Activated CD8-positive, alpha-beta memory T cell treated with anti-CD3 and anti-CD28 coated beads for 1 hour (primary cell): ENCODE measurements at places on chromosomes 7 and 10.

DNA sequence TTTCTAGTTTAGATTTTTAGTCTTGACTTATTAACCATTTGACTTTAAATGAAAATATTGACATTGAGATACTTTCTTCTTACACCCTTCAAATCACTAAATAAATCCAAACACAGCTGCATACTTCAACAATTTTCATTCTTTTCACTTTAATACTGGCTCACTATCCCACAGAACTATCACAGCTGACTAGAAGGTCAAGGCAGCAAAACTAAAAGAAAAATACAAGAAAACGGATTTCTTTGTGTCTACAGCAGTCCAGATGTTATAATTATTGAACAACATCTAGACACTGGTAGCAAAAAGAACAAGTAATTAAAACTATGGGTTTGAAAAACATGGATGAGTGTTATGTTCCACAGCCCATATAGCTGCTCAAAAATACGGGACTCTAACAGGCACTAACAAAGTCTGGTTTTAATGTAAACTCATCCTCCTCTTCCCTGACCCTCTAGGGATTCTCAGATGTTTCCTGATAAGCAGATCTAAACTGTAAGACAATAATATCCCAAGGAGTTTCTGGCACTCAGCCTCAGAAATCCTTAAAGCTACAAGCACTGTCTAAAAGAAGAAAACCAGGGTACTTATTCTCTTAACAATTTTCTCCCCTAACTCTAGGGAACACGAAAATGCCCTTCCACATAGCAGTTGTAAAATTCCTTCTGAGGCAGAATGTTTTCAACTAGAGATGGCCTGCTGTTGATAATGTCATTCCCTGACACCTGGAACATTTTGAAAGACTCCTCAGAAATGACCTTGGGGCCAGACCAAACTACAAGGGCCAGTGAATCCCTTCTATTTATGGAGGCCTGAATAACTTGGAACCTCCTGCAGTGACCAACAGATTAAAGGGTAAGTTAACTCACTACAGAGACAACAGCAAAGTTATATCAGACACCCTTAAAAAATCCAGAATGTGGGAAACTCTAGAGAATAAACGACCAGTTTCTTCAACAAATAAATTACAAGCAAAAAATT is 12.8 kb downstream of the DNMBP start:
- DNase-seq = no peak

- no peak for DNase-seq
Measured at GRCh38 chr7:90777465-90777864, 181.3 kb downstream of the CDK14 start.

GRCh38 chr10:86443936-86444335 is 77.3 kb upstream of the GRID1 start:
- no peak for DNase-seq

DNA sequence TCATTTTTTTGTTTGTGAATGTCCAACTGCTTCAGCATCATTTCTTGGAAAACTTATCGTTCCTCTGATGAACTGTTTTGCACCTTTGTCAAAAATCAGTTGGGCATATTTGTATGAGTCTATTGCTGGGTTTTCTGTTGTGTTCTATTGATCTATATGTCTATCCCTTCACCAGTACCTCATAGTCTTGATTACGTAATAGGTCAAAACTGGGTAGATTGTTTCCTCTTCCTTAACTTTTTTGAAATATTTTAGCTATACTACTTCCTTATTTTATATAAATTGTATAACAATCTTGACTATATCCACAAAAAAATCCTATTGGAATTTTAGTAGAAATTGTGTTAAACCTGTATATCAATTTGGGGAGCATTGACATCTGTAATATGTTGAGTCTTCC is 104.1 kb upstream of the PALS2 start:
- DNase-seq = no peak

DNA sequence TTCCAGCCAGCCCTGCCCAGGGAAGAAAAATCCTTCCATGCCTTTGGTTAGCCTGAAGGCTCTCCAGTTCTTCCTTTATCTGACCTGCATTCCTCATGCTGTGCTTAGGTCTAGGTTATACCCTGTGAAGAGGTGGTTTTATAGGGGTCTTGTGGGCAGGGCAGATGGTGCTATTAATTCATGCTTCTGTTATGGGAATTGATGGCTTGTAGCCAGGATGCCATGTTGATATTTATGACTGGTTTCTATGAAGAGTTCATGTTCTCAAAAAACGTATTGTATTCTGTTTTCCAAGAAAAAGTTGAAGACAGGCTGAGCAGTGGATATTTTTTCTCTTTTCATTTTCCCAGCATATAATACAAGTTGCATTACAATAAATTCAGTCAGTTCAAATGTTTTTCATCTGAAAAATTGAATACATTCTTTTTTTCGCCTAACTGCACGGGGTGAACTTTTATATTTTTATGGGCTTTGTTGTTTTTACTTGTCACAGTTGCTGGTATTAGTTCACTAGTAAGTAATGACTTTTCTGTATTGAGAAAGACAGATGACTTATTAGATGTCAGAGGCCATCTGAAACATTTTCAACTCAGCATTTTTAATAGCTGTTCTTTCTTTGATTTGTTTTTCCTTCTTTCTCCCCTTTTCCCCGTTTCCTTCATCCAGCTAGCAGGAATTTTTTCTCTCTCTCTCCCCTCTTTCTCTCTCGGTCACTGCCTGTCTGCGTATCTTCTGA is 322.8 kb downstream of the LRMDA start:
- DNase-seq = no peak

DNA sequence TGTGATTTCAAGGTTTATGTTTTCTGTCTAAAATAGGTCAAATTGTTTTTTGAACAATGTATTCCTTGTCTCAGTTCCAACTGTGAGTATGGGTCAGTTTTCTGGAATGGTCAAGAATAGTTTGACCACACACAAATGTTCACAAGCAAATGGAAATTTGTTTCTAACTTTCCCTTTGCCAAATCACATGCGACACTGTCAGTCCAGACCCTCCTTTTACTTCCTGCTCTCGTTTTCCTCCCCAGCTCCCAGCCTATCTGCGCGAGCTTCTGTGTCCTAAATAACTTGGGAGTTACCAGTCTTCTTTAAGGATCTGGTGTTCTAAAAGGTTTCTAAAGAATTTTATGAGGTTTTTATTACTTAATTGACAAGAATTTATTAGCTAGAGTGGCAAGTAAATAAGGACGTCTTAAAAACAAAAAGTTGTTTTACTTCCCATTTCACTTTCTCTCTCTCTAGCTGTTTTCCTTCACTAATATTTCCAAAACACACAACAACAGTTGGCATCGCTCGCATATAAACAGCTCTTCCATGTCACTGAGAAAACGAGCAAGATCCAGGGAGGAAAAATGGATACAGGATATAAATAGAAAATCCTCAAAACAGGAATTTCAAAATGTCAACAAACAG is 266.1 kb upstream of the KLF6 start:
- no peak for DNase-seq

GRCh38 chr7:3168869-3169268 is 125.2 kb upstream of the CARD11 start:
- DNase-seq = no peak

- DNase-seq = no peak
Measured at GRCh38 chr10:37952926-37953325, 23.5 kb downstream of the ZNF25 start.

DNA sequence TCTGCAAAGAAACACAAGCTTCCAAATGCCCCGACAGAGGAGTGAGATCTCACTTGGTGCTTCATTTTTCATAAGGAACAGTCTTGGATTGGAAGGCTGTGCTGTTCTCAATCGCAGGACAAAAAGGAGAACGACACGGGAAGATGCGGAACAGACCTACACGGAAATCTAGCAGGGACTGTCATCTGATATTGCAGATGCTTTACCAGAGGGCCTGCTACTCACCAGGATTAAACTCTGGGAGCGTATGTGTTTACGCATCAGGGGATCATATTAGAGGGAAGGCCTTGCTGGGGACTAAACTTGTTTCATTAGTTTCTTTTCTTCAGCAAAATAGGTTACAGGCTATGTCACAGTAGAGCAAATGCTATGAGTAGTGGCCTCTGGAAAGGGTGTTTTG is 82.8 kb upstream of the EEPD1 start:
- DNase-seq = no peak

GRCh38 chr7:123208793-123209192 is 9.0 kb upstream of the SLC13A1 start:
- DNase-seq = no peak

GRCh38 chr10:95254629-95255028 is 36.2 kb downstream of the PDLIM1 start:
- DNase-seq = no peak

GRCh38 chr7:115094163-115094562 is 172.3 kb downstream of the MDFIC start:
- no peak for DNase-seq

DNA sequence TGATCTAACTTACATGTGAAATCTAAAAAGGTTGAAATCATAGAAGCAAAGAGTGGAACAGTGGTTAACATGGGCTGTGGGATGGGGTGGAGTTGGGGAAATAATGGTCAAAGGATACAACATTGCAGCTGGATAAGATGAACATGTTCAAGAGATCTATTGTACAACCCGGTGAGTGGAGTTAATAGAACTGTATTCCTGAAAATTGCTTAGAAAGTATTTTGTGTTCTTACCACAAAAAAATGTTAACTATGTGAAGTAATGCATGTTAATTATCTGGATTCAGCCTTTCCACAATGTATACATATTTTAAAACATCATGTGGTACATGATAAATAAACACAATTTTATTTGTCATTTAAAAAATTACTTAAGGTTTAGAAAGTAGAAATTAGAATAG is 271.0 kb upstream of the LRRTM3 start:
- no peak for DNase-seq

- DNase-seq = no peak
Measured at GRCh38 chr10:133344236-133344635, 2.9 kb upstream of the PRAP1 start.

DNA sequence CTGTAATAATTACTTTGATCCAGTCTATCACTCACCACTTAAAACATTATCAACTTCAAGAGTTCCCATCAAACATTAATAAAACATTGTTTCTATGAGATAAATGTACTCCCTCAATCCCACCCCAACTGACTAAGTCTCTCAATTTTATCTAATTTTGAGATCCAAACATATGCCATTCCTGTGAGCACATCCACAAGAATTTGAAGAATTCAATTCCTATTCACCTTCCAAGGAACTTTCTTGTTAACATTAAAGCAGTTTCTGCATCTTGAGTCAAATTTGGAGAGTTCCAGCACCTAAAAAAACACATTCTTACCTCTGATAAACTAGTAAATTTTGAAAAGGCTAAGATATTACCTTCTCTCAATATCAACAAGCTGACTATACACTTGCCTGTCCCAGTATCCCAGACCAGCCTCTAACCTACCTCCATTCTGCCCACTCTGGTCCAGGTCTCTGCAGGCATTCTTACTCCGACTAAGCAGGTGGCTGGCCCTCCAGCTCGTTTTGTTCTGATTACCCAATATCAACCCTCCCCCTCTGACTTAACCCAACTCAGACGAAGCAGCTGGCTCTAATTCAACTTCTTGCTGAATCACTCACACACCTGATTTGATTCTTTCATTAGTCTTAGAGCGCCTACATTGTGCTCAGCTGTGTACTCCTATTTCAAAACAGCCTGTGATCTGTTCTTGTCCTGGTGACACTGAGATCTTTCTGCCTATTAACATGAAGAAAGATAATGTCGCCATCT is 275.2 kb downstream of the IPMK start:
- no peak for DNase-seq

- DNase-seq = no peak
Measured at GRCh38 chr7:108441392-108441955, 14.8 kb downstream of the NRCAM start.

DNA sequence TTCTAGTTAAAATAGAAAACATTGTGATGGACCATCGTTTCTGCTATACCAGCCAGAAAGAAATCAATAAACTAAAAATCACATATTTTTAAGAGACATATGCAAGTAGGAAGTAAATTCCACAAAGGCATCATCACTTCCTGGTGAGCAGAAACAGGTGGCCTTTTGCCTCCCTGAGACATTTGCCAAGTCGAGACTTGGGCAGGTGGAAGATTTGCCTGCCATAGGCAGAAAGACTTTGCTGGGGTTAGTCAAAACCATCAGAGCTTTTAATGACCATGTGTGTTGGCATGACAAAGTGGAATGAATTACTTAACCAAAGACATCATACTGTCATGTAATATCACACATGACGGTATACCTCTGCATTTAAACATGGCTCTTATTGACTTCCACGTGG is 66.0 kb upstream of the FGL2 start:
- DNase-seq = no peak

GRCh38 chr10:75531571-75532031 is 100.2 kb downstream of the LRMDA start:
- no peak for DNase-seq

GRCh38 chr10:93580828-93581227 is 14.4 kb downstream of the FFAR4 start:
- DNase-seq = no peak

DNA sequence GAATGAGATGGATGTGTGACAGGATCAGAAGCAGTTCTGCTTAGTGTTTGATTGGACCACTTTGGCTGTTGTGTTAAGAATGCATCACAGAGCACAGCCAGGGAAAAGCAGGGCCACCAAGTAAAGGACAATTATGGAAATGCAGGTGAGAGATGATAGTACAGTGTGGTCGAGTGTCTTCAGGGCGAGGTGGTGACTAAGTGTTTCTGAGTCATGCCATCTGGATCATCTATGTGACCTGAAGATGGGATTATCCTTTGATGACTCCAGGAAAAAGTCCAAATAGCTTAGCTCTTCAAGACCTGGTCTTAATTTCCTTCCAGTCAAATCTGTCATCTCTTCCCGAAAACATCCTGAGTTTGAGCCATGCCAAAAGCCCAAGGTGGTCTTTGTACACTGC is 523.2 kb upstream of the IGFBP3 start:
- no peak for DNase-seq

- no peak for DNase-seq
Measured at GRCh38 chr7:6642239-6642839, 5.2 kb downstream of the ZNF316 start.

DNA sequence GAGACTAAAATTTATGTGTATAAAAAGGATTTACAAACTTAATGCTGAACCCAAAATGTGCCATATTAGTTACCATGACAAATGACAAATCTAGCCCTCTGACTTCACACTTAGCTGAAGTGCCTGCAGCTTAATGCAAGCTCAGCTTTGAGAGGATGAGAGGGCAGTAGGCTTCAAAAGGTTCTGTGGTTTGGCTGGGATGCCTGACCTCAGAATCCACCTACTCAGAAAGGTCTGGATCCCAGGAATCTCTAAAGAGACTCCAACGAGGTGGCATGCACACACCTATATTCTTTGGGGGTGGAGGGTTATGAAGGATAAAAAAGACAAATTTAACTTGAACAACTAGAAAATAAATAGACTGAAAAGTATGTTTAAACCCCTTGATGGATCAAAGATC is 213.4 kb downstream of the TAX1BP1 start:
- DNase-seq = no peak

GRCh38 chr7:75889223-75889825 is 10.5 kb downstream of the RHBDD2 start:
- no peak for DNase-seq

DNA sequence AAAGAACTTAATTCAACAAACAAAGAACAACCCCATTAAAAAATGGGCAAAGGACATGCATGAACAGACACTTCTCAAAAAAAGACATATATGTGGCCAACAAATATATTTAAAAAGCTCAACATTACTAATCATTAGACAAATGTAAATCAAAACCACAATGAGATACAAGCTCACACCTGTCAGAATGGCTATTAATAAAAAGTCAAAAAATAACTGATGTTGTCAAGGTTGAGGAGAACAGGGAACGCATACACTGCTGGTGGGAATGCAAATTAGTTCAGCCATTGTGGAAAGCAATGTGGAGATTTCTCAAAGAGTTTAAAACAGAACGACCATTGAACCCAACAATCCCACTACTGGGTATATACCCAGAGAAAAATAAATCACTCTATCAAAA is 19.1 kb downstream of the ZFAND4 start:
- no peak for DNase-seq

- DNase-seq = no peak
Measured at GRCh38 chr10:51075043-51075872, 971 bp downstream of the PRKG1 start.
